PC-3 (cell line): ENCODE measurements at places on chromosomes 5 and 9.
A peak's percentile ranks its signal among the peaks of the same experiment; 100 is the strongest.

- no peak for DNase-seq
- peak overlapping the region; percentile 84 for H3K27ac ChIP-seq
- H3K27me3 ChIP-seq: no peaks in the 10 kb centered on the region
- no peaks in the 10 kb centered on the region for H3K36me3 ChIP-seq
Measured at GRCh38 chr9:14159440-14160216, 154.3 kb downstream of the NFIB start.

DNA sequence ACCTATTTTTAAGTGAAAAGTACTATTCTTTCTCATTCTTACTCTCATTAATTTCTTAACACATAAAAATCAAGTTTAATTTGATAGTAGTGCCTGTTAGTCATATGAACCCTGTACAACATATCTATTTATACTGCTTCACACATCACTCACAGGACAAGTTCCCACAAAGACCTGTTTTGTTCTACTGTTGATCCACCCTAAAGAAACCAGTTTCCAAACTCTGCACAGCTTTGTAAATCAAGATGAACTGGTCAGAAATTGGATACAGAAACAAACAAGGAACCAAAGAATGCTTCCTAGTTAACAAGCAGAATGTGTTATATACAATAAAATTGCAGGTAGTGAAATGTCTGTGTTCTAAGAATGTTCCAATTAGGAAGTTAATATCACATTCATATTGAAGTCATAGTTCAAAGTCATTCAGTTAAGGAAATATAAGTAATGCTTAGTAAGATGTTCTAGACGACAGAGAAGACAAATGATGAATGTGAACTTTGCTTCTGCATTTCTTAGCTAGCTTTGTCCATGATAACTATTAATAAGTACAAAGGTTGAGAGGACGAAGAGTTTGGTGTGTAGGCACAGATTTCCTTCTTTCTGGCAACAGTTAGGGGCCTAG, 33.4 kb downstream of the C9orf85 start:
- H3K27ac ChIP-seq: peak overlapping the region; percentile 91
- peak overlapping the region; percentile 41; the same call in 1 of the 2 replicates for H3K4me3 ChIP-seq
- H3K36me3 ChIP-seq: no peaks in the 10 kb centered on the region; the same call in 1 of the 2 replicates
- H3K27me3 ChIP-seq: no peaks in the 10 kb centered on the region
- peak; percentile 70 for DNase-seq

DNA sequence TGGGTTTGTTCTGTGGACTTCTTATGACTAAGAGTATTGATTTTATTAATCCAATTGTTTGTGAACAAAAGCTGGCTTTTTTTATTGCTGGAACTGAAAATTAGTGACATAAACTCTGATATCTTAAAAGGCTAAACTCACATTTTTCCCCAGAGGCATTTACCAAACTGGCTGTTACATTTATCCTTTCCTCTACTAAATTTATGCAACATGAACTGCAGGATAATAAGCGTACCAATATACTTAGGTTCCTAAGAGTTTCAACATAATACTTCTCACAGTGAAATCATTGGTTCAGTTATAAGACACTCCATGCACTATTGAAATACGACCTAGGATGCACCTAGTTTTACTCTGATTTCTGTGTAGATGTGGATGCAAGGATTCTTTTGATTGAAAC, 560.8 kb upstream of the WWC1 start:
- H3K27ac ChIP-seq: peak overlapping the region; percentile 49
- no peak for DNase-seq
- H3K4me1 ChIP-seq: peaks cover 12% of the 10 kb centered on the region; the same call in 1 of the 2 replicates
- no peaks in the 10 kb centered on the region for H3K27me3 ChIP-seq
- no peak overlapping the region for H3K4me3 ChIP-seq
- H3K36me3 ChIP-seq: no peaks in the 10 kb centered on the region

DNA sequence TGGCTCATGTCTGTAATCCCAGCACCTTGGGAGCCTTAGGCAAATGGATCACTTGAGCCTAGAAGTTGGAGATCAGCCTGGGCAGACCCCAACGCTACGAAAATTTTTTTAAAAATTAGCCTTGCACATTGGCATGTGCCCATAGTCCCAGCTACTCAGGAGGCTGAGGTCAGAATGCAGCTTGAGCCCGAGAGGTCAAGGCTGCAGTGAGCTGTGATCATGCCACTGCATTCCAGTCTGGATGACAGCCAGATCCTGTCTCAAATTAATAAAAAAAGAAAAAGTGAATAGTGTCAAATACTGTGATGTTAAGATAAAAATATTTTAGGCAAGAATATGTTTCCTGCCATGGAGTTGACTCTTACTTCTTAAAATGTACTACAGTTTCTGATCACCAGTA, 5.3 kb downstream of the FBN2 start:
- DNase-seq: no peak
- H3K27ac ChIP-seq: no peak overlapping the region
- H3K4me1 ChIP-seq: peaks cover 22% of the 10 kb centered on the region
- H3K4me3 ChIP-seq: no peak overlapping the region

GRCh38 chr5:112006721-112007120, 249.7 kb upstream of the NREP start:
- peak; percentile 39 for DNase-seq
- H3K4me3 ChIP-seq: no peak overlapping the region
- H3K4me1 ChIP-seq: peaks cover 16% of the 10 kb centered on the region
- H3K36me3 ChIP-seq: no peaks in the 10 kb centered on the region

GRCh38 chr5:39541920-39542319, 117.1 kb upstream of the DAB2 start:
- H3K27me3 ChIP-seq: no peaks in the 10 kb centered on the region
- H3K4me3 ChIP-seq: no peak overlapping the region
- H3K36me3 ChIP-seq: no peaks in the 10 kb centered on the region
- DNase-seq: peak; percentile 28

DNA sequence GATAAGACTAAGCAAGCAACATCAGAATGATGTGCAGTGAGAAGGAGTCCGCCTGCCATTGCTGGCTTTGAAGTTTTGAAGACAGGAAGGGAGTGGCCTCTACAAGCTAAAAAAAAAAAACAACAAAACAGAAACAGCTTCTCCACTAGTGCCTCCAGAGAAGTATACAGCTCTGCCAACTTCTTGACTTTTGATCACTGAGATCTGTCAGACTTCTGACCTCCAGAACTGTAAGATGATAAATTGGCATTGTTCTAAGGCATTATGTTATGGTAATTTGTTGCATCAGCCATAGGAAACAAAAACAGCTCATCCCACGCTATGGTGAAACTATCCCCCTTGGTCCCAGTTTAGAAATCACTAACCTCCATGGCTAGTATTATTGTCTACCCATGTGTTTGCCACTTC, 131.0 kb upstream of the VCAN start:
- no peak for DNase-seq
- H3K4me3 ChIP-seq: no peak overlapping the region
- no peaks in the 10 kb centered on the region for H3K4me1 ChIP-seq
- H3K27me3 ChIP-seq: no peaks in the 10 kb centered on the region
- no peaks in the 10 kb centered on the region for H3K36me3 ChIP-seq

DNA sequence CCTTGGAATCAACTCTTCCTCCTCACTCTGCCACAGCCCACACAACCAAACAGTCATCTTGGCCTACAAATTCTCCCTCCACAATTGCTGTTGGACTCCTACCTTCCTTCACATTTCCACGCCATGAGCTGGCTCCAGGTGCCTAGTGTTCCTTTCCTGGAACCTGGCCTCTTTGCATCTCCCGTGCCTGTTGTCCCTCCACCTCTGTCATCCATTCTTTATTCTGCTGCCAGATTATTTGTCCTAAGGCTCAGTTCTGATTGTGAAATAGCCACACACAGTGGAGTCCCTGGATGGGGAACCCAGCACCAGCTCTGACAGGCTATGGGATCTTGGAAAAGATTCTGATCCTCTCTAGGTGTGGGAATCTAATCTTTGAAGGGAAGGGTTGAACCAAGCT, 109.1 kb upstream of the ANKH start:
- no peak overlapping the region for H3K27ac ChIP-seq
- DNase-seq: no peak
- H3K27me3 ChIP-seq: no peaks in the 10 kb centered on the region
- H3K4me1 ChIP-seq: no peaks in the 10 kb centered on the region
- H3K4me3 ChIP-seq: no peak overlapping the region

- DNase-seq: peak; percentile 86
- no peaks in the 10 kb centered on the region for H3K36me3 ChIP-seq
- peaks cover 16% of the 10 kb centered on the region for H3K4me1 ChIP-seq
- no peaks in the 10 kb centered on the region for H3K27me3 ChIP-seq
Measured at GRCh38 chr5:103562453-103563157, at the start of gene NUDT12. TSS of gene NUDT12 (minus strand) at chr5:103562789. CDS start at chr5:103560248, 2,541 bp downstream.

GRCh38 chr9:109918339-109919163, 138.6 kb downstream of the PALM2AKAP2 start:
- no peak for DNase-seq
- H3K4me3 ChIP-seq: no peak overlapping the region
- H3K27me3 ChIP-seq: no peaks in the 10 kb centered on the region

GRCh38 chr5:36273809-36274526, 27.7 kb downstream of the RANBP3L start:
- H3K4me1 ChIP-seq: no peaks in the 10 kb centered on the region
- no peak overlapping the region for H3K4me3 ChIP-seq

DNA sequence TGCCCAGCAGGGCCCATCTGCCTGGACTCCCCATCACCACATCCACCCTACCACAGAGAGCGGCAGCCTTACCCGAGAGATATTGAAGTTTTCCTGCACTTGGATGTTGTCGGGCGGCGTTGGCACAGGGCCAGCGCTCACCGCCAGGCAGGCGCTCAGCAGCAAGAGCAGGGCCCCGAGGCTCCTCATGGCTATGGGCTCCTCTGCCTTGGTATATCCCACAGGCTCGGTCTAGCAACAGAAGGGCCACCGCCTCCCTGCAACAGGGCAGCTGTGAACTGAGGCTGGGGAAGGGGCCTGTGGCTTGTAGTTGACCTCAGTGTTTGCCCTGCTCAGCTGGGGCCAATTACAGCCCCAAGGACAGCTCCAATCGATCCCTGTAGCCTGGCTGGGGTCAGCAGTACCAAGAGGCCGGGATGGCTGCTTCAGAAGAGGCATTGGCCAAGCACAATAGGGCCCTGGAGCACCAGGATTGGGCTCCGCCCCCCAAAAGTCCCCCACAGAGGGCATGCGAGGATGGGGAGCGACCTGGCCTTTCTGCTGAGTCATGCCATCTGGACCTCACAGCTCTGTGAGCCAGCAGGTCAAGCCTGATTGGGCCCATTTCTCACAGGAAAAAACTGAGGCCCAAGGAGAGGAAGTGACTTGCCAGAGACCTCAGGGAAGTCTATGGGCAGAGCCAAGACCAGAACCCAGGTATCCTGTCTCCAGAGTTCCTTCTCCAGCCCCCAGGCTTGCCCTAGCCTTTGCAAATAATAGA, at the start of gene AMBP:
Gene AMBP (minus strand): TSS at position 280 of the 760 bp plus-strand sequence. CDS start 91 bp downstream, at position 189.
- no peak within 1 kb of the TSS for H3K4me3 ChIP-seq
- no peaks in the 10 kb centered on the region for H3K27me3 ChIP-seq
- no peaks in the 10 kb centered on the region for H3K36me3 ChIP-seq
- H3K4me1 ChIP-seq: peaks cover 11% of the 10 kb centered on the region
- no peak for DNase-seq

DNA sequence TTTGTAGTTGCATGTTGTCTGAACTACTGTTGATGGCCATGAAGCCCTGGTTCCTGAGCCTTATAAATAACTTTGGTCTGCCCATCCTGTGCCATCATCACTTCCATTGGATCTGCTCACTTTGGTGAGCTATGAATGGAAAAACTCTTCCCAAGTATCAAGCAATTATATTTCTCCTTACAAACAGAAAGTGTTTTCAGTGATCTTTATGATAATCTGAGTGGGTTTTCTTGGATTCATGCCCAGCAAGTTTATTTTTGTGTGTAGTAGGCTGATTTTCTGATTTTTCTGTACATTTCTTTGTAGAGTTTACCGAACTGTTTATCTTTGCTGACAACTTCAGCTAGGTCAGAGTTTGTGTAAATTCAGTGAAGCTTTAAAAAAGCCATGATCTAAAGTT, 31.0 kb downstream of the CAMK4 start:
- no peaks in the 10 kb centered on the region; the same call in 1 of the 2 replicates for H3K4me1 ChIP-seq
- peaks cover 37% of the 10 kb centered on the region for H3K27me3 ChIP-seq
- H3K36me3 ChIP-seq: no peaks in the 10 kb centered on the region

DNA sequence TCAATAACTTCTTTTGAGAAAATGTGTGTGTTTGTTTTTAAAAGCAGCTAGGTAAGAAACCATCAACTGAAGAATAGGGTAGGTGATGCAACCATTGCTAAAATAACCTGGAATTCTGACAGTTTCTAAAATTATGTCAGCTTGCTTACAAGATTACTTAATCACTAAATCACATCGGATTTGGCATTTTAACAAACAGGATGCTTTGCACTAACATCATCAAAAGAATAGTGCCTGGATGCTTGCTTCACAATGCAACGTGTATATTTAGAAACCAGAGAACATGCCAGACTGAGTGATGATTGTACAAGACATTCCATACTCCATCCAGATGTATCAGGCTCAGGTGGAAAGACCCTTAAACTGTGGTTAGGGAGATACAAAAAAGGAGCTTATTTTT, 43.9 kb downstream of the PAM start:
- H3K27ac ChIP-seq: no peak overlapping the region
- peaks cover 22% of the 10 kb centered on the region for H3K4me1 ChIP-seq
- H3K27me3 ChIP-seq: no peaks in the 10 kb centered on the region
- no peaks in the 10 kb centered on the region for H3K36me3 ChIP-seq

DNA sequence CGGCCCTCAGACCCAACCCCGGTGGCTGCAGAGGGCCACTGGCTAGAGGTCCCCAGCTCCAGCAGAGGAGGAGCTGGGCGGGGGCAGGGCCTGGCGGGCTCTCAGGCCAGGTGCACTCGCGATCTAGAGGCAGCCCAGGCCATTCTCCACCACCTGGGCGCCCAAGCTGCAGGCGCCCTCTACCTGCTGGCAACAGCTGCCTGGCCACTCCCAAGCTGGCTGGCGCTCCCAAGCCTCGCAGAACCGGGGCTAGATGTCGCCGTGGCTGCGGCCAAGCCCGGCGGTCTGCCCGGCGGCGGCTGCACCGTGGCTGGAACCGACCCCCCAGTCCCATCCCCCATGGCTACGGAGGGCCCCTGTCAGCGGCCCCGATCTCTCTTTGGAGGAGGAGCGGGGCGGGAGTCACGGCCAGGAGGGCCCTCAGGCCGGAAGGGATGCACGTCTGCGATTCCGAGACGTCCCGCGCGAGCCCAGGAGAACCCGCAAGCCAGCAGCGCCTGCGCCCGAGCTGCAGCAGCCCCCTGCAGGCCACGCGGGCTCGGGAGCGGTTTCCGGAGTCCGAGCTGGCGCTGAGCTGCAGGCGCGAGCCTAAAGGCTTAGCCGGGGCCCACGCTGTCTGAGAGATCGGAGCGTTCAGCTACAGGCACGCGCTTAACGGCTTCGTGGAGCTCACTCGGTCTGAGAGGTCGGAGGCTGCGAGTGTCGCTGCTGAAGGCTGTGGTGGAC, 44.3 kb upstream of the BICD2 start:
- DNase-seq: peak; percentile 62
- H3K4me3 ChIP-seq: peak overlapping the region; percentile 58
- no peaks in the 10 kb centered on the region for H3K36me3 ChIP-seq

GRCh38 chr5:142441616-142442015, 116.8 kb upstream of the SPRY4 start:
- H3K27ac ChIP-seq: no peak overlapping the region
- no peak overlapping the region for H3K4me3 ChIP-seq
- H3K4me1 ChIP-seq: no peaks in the 10 kb centered on the region
- DNase-seq: no peak
- no peaks in the 10 kb centered on the region for H3K36me3 ChIP-seq

DNA sequence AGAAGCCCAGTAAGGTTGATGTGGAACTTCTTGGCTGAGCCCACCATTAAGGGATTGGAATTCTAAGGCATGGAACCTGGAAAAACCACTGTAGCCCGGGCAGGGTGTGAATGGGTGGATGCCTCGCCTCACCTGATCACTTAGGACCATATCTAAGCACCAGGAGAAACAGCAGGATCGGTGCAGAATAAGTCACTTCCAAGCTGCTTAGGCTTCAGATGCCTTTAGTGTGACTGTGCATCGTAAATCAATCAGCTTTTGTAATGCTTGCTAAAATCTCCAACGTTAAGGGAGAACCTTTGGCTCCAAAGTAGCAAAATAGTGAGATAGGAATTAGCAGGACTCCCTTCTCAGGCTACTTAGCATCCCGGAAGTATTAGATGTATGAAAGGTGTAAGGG, 103.9 kb upstream of the MEGF10 start:
- peaks cover 6% of the 10 kb centered on the region; the same call in 1 of the 2 replicates for H3K27me3 ChIP-seq
- no peaks in the 10 kb centered on the region for H3K36me3 ChIP-seq
- H3K4me3 ChIP-seq: no peak overlapping the region
- H3K27ac ChIP-seq: no peak overlapping the region
